Tracheal epithelial cell (primary cell): ENCODE measurements at places on chromosomes 2 and 18. TPM values are rescaled to one million over a fixed set of nuclear protein-coding genes. Genes with fewer than 3 reads are reported as not detected.

RFTN2 gene
- total RNA-seq, result 0.21 TPM in 1 of 2 replicates, not detected in the other

LPIN1 gene
- 17.1 and 19.0 TPM in 2 replicates for total RNA-seq

CEP76 gene
- total RNA-seq, result 9.4 and 14.5 TPM in 2 replicates

ACMSD gene
- 1.7 TPM in 1 of 2 replicates, not detected in the other for total RNA-seq

HOXD12 gene
- total RNA-seq, result not detected in 2 replicates

CPO gene
- not detected in 2 replicates for total RNA-seq

ZNF396 gene
- total RNA-seq, result 0.72 and 1.5 TPM in 2 replicates

WDR54 gene
- 34.1 and 62.7 TPM in 2 replicates for total RNA-seq

IFT172 gene
- total RNA-seq, result 3.8 and 5.8 TPM in 2 replicates

TMEM178A gene
- total RNA-seq, result 0.43 TPM in 1 of 2 replicates, not detected in the other

CRYBA2 gene
- not detected in 2 replicates for total RNA-seq

NT5C1B gene
- not detected in 2 replicates for total RNA-seq

C2orf81 gene
- total RNA-seq, result 0.64 and 0.72 TPM in 2 replicates

ECEL1 gene
- total RNA-seq, result not detected in 2 replicates

ERICH2 gene
- 0.72 and 7.0 TPM in 2 replicates for total RNA-seq

GKN1 gene
- total RNA-seq, result not detected in 2 replicates

MATN3 gene
- total RNA-seq, result 0.85 and 1.9 TPM in 2 replicates

CIB4 gene
- total RNA-seq, result not detected in 2 replicates

MDH1B gene
- total RNA-seq, result 0.48 TPM in 1 of 2 replicates, not detected in the other

SAP130 gene
- 1.9 and 2.8 TPM in 2 replicates for total RNA-seq

TNFAIP6 gene
- under 0.01 and 6.0 TPM in 2 replicates for total RNA-seq

CD8B2 gene
- not detected in 2 replicates for total RNA-seq

UGT1A10 gene
- not detected in 2 replicates for total RNA-seq
